Upper lobe of left lung (tissue), 6 donors: ENCODE measurements at places on chromosomes 3 and 15. TPM values are rescaled to one million over a fixed set of nuclear protein-coding genes. Genes with fewer than 3 reads are reported as not detected.

DNA sequence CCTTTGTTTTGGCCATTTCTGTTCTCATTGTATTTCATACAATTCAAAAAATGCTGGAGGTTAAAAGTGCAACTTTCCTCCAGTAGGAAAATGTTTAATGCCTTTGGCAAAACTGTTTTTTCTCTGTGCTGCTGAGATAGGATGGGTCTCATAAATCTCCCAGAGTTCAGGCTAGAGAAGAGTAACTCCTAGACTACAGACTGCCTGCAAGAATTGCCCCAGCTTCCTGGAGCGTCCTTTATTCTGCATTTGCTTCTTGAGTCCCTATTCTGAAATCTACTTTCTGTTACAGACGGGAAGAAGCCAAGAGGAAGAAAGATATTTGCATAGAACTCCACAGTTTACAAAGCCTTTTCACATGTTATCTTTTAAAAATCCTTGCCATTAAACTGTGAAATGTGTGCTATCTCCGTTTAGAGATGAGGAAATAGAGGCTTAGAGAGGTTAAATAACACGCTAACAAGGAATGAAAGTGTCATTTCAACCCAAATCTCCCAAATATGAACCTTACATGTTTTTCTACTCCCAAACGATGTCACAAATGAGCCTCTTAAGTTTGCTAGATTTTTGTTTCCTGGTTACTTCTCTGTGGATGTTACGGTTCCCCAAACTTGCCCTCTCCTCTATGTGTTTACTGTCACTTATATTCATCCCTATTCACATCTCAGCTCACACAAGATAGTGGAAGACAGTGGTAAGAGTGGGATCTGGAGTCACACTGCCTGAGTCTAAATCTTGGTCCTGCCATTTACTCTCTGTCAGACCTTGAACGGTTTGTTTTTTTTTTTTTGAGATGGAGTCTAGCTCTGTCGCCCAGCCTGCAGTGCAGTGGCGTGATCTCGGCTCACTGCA is 17.4 kb downstream of the NANOGP8 start:
- H3K4me3 ChIP-seq, result no peak overlapping the region

GRCh38 chr3:6351752-6352151 is 509.2 kb upstream of the GRM7 start:
- no peak overlapping the region for H3K4me3 ChIP-seq
- H3K36me3 ChIP-seq, result no peaks in the 10 kb centered on the region
- H3K27me3 ChIP-seq, result no peaks in the 10 kb centered on the region
- DNase-seq, result no peak
- H3K27ac ChIP-seq, result no peak overlapping the region

- H3K27ac ChIP-seq, result peak overlapping the region; percentile 35
- peaks cover 44% of the 10 kb centered on the region for H3K4me1 ChIP-seq
- H3K27me3 ChIP-seq, result no peaks in the 10 kb centered on the region
- no peaks in the 10 kb centered on the region for H3K36me3 ChIP-seq
These were observed 32.7 kb downstream of the STARD9 start for GRCh38 chr15:42608110-42608531.

RBPMS2 gene
- 2.1 TPM for total RNA-seq
